Activated CD8-positive, alpha-beta memory T cell treated with anti-CD3 and anti-CD28 coated beads for 4 hours (primary cell): ENCODE measurements at places on chromosomes 11 and 22.

- no peak for DNase-seq
These were observed 1.6 kb downstream of the APOL2 start for GRCh38 chr22:36237462-36238372.

DNA sequence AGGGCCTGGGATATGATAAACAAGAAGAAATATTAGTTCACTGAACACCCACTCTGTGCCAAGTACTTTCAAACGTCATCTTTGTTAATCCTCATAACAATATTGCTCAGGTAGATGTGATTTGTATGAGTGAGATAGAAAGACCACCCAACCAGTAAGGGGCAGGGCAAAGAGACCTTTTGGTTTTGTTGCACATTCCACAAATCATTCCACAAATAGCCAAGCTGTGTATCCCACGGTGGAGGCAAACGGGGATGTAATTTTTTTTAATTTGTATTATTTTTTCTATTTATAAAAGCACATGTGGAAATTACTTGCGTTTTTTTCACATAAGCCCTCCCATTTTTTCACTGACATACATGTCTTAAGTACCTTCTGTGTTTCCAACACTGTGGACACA is 29.0 kb downstream of the LAYN start:
- DNase-seq, result no peak

GRCh38 chr11:10887307-10887706 is 29.5 kb upstream of the ZBED5 start:
- no peak for DNase-seq

DNA sequence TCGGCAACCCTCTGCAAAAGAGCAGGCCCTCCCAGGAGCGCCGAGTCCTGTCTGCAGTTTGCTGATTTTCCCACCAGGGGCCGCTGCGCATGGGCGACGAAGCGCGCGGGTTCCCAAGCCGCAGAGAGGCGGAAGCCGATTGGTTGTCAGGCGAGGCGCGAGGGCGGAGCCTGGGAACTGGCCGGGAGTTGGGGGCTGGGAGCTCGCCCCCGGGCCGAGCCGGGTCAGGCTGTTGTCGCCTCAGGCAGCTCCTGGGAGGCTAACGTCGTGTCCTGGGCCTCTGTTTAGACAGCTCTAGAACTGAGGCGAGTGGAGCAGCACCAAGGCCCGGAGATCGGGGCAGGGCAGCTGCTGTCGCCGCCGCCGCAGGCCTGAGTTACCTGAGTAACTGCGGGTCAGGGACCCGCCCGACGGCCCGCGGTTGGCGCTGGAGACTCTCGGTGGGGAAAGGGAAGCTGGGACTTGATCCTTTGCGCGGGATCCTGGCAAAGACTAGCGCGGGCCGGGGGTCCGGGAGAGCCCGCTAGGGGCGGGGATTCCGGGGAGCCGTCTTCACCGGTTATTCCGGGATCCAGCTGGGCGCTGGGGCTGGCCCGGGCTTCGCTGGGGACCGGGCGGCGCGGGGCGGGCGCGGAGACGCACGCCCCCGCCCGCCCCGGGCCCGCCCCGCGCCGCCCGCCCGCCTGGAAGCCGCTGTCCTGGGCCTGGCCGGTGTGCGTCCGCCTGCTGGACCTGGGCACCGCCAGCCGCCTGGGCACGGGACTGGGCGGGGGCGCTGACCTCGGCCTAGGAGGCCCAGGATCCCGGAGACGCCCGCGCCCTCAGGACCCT is at the start of gene STIM1:
Gene STIM1, plus strand, starts transcription at position 688 of the 831 bp plus-strand sequence. CDS start 607 bp downstream, outside the sequence.
- DNase-seq, result peak; percentile 95

GRCh38 chr11:13354335-13354734 is 76.7 kb downstream of the BMAL1 start:
- no peak for DNase-seq

DNA sequence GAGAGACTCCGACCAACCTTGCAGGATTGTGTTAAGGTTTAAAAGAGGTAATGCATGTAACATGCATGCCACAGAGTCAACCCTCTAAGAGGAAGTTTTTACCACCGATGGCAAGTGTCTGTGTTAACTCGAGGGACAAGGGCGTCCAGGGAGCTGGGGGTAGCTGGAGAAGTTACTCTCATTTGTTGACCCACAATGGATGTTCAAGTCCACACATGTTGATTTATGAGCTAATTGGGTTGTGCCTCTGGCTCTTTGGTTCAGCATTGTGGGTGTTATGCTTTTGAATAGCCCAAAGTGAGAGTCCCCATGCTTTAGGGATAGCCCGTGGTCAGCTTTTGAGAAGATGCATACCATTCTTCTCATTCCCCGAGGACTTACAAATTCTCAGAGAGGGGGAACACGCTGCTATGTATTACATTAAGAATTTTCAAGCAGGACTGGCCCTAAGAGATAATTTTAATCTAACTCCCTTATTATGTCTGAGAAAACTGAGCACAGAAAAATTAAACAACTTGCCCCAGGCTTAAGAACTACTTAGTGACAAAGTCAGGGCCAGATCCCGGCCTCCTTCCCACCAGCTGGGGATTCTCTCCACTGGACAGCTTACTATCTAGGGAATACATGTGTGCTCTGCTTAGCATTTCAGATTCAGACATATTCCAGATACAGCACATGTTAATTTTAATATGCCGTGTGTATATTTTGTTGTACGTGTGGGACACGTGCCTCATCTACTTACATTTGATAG is 5.2 kb upstream of the PLET1 start:
- no peak for DNase-seq

- DNase-seq, result no peak
These were observed 301.2 kb downstream of the CTTN start for GRCh38 chr11:70699294-70700221.

- DNase-seq, result no peak
These were observed 83.8 kb upstream of the FIBIN start for GRCh38 chr11:26909991-26910591.

DNA sequence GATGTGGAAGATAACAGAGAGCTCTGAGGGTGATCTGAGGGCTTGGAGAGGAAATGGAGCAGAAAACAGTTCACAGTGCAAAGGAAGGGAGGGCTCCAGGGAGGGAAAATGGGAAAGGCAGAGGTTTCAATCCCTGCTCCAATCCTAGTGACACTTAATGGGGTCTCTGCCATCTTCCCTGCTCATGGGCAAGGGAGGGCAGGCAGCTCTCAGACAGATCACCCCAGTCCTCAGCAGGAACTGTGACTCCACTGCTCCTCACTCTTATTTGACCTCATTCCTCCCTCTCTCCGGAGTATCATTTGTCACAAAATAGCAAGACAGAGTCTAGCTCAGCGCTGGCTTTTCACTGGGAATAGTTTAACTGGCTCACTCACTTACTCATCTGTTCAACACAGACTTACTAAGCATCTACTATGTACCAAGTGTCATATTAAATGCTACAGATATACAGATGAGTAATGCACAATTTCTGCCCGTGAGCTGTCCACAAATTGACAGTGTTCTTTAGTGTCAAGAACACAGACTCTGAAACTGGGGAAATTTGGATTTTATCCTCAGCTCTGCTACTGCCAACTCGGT is 817.4 kb downstream of the OPCML start:
- no peak for DNase-seq

DNA sequence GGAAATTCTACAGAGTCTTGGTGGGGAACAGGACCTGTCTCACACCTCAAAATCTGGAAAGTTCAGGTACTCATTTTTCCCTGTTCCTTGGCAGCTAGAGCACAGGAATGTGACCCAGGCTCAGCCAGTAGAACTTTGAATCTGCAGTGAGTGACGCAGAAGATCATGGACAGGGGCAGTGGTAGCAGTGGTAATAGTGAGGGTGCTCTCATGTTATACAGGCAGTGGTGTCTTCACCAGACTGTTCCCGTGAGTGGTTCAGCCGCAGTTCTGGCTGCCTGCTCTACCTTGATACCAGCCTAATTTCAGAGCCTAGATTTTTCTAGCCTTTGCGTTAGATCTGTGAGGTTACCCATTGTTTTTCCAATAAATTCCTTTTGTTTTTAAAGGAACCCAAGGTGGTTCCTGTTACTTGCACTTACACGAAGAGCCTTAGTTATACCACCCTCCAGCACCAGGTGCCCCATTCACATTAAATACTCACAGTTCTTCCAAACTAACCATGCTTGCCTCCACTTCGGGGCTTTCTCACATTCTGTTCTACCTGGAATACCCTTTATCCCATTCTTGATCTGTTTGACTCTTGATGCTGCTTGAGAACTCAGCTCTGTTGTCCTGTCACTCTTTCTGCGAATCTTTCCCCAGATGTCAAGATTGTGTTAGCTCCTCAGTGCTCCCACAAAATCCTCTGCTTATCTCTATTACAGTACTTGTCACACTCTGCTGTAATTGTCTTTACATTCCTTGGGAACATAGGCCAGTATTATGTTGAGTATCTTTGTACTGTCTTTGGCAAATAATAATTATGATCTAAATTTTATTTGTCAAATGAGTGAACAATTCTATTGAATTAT is 47.8 kb downstream of the SWAP70 start:
- DNase-seq, result no peak

- no peak for DNase-seq
These were observed 2.8 kb downstream of the PHF21B start for GRCh38 chr22:45006964-45007390.

DNA sequence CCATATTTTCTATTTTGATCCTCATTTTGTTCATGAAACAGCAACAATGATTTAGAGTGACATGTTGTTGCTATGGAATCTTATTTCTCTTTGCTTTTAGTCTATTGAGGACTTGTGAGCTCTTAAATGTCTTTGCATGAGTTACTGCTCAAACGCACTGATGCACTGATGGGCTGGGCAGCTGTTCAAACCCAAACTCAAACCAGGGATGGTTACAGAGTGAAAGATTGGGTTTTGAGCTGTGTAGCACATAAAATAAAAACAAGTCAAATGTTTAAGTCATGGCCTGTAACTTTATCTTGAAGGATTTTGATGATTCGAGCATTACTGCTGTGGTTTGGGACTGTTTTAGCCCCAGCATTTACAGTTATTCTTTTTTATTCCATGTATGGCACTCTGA is 20.1 kb upstream of the NCAM1 start:
- no peak for DNase-seq

- DNase-seq, result no peak
These were observed 158.8 kb downstream of the FAT3 start for GRCh38 chr11:92383430-92383829.

- no peak for DNase-seq
These were observed 682.6 kb downstream of the KCNA4 start for GRCh38 chr11:29333993-29334775.
